ENCODE measurements at places on chromosomes 7 and 10.

DNA sequence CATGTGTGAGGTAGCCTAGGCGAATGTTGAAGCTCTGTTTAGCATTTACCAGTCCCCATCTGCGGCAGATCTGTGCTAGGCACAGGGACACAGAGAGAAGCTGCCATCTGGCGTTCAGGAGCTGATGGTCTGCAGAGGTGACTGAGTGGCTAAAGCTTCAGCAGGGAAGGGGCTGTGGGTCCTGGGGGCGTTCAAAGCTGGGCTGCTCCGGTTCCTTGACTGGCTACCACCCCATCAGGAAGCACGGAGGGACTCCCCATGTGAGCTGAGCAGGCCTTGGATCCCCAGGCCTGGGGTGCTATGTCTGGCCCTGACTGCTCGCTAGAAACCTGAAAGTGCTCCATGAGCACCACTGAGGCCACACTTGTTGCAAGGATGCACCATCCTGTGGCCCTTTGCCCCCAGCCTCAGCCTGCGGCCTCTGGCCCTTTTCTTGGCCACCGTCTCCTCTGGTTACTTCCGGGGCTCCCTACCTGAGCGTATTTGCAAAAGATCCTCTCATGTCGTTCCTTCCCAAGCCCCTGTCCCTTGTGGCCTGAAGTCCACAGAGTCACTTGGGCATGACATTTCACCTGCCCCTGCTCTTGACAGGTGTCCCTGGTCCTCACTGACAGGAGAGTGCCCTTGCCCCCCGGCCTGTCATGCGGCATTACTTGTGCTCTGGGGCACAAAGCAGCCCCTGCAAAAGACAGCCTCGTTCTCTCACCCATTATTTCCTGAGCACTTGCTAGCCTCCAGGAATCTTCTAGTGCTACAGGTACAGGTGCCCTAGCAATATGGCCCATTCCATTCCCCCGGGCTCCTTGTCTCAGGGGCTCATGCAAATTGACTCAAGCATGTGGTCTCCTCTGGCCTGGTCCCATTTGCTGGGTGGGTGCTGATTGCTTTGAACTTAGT is 108.1 kb downstream of the GLRX3 start:
- DNase-seq = no peak

GRCh38 chr10:93917821-93918220 is 24.0 kb downstream of the SLC35G1 start:
- DNase-seq = no peak

DNA sequence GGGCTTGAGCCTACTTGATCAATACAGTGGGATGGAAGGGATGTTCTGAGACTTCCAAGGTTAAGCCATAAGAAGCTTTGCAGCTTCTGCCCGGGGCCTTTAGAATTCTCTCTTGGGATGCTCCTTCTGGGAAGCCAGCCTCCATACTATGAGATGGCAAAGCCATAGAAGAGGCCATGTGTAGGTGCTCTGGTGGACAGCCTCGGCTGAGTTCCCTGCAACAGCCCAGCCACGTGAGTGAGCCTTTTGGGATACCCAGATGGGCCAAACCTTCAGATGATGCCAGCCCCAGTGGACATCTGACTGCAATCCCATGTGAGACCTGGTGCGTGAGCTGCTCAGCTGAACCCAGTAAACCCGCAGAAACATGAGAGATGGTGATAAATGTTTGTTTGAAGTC is 370.6 kb downstream of the RPS24 start:
- no peak for DNase-seq

DNA sequence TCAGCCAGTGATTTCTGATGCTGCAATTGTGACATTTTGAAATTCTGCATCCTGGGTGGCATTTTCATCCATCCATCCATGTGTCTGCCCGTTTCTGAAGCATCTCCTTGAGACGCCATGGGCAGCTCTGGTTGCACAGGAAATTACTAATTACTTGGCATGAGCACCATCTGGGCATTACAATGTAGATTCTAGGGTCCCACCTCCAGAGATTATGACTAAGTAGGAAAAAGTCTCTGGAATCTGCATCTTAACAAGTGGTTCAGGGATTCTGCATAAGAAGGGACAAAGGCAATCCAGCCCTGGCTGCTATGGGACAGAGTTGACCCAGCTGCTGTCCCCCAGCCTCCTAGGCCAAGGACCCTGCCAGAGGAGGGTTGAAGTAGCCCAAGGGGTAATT is 65.3 kb downstream of the CUZD1 start:
- DNase-seq = no peak

GRCh38 chr7:71402684-71403083 is 270.7 kb downstream of the GALNT17 start:
- DNase-seq = no peak

- no peak for DNase-seq
Observed at GRCh38 chr7:139887992-139888481, 59.0 kb downstream of the TBXAS1 start.

GRCh38 chr7:73952266-73952665 is 75.7 kb upstream of the ELN start:
- no peak for DNase-seq

DNA sequence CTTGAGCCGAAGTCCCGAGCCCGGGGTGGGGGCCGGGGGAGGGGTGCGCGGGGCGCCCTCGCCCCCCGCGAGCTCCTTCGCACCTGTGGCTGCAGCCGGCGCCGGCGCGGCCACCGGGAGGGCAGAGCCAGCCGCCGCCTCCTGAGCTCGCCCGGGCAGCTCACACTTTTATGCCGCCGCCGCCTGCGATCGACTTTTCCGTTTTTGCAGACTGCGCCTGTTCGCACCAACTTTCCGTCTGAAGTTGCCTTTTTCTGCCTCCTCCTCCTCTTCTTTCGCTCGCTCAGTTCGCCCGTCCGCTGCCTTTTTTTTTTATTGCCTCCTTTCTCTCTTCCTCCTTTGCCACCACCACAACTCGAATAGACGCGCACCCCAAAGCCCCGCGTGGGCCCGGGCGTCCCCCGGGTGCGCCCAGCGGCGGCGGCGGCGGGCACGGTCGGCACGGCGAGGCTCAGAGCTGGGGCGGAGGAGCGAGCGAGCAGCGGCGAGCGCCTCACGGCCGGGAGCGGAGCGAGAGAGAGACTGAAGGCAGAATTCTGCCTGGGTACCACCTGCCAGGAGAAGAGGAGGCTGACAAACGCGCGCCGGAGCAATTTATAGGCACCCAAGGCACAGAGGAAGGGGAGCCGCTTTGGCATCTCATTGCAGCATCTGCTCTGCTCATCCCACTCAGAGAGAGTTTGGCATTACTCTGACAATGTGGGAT is at the start of gene C1QL3:
Gene C1QL3 (minus strand): TSS at position 569 of the 706 bp plus-strand sequence. CDS start 814 bp downstream, outside the sequence.
- DNase-seq = no peak

- DNase-seq = no peak
Observed at GRCh38 chr10:5498791-5499492, 428 bp downstream of the CALML5 start.

DNA sequence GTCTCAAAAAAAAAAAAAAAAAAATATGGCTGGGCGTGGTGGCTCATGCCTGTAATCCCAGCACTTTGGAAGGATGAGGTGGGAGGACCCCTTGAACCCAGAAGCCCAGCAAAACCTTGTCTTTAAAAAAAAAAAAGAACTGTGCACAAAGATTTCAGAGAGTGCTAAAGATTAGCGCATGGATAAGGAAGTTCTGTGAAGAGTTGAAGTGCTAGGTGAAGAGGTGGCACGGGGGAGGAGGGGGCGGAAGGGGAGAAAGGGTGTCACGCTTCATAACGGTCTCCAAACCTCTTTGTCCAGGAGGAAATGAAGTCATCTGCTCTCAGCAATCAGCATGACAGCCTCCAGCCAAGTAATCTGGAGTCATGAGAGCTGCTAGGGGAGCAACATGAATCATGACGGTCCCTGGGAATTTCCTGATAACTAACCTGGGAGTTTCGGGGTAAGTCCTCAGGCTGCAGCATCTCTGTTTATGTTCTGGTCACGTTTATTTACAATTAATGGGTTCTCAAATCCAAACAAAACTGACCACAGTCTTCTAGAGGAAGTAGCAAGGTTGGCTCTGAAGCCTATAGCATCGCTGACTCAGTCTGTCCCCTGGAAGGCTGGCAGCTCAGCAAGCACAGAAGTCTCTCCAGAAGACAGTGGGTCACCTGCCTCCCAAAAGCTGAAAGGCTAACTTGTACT is 1.9 kb upstream of the PLAU start:
- DNase-seq = no peak

DNA sequence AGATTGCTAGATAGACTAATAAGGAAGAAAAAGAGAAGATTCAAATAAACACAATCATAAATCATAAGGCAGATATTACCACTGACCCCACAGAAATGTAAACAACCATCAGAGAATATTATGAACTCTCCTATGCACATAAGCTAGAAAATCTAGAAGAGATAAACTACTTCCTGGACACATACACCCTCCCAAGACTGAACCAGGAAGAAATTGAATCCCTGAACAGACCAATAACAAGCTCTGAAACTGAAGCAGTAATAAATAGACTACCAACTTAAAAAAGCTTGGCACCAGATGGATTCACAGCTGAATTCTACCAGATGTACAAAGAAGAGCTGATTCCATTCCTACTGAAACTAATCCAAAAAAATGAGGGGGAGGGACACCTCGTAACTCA is 24.5 kb upstream of the STARD3NL start:
- DNase-seq = no peak

GRCh38 chr7:45196374-45196773 is 38.8 kb downstream of the RAMP3 start:
- DNase-seq = no peak

DNA sequence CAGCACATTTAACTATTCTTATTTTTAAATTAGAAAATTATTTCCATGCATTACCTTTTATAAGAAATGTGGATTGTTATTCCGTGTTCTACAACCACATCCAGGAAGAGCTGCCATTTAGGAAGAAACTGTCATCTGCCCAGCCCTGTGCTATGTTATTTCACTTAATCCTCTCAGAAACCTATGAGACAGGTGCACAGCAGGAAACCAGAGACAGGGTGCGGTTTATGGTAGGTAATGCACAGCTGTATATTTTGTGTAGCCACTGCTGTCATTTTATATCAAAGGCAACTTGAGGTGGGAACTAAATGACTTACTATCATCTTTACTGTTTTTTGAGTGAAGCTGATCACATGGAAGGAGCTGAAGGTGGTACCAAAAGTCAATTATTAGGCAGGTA is 232.3 kb downstream of the MAGI2 start:
- no peak for DNase-seq
